ENCODE measurements at places on chromosomes 2 and 18.

DNA sequence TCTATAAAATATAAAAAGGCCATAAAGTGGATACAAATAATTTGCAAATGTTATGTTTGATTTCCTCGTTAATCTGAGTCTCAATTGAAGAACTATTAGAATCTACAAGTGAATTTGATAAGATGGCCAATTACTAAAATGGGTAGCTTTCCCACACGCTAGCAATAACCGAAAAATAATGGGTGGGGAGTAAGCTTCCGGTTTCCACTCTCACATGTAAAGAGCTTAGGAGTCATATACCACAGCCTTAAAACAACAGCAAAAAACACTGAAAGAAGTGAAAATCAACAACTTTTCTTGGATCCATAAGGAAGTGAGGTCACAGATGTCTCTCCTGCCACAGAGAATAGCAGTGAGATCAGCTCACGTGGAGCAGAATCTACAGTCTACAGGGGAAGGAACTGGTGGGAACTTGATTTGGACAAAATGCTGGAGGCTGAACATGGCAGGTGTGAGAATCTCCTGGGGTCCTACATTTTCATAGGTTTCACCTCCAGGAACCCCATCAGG, 18.6 kb downstream of the THAP4 start:
- no peak for DNase-seq

DNA sequence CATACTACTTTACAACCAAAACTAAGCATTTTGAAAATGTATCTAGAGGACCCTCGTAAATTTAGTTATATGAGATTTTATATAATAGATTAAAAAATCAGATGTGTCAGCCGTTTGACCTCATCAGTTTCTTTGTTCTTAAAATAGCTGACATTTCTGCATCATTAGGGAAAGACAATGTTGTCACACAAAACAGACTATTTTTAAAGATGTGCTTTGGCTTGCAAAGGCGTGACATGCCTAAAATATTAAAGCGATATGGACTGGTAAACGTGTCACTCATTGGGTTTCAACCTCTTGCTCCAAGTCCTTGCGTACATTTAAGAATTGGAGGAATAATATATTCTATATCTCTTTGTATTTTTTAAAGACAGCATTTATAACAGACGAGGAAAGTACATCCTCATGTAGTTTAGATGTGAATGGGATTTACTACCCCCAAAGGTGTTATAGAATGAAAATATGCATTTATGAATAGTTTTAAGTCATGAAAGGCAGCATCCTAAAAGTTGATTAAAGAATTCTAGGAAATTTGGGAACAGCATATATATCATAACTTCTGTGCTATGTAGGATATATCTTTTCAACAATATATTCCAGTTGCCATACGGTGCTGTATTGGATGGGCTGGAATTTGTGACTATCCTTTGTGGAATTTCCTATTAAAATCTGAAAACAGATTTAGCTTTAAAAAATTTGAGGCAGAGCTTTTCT, 3.8 kb downstream of the MYL12A start:
- DNase-seq: no peak

DNA sequence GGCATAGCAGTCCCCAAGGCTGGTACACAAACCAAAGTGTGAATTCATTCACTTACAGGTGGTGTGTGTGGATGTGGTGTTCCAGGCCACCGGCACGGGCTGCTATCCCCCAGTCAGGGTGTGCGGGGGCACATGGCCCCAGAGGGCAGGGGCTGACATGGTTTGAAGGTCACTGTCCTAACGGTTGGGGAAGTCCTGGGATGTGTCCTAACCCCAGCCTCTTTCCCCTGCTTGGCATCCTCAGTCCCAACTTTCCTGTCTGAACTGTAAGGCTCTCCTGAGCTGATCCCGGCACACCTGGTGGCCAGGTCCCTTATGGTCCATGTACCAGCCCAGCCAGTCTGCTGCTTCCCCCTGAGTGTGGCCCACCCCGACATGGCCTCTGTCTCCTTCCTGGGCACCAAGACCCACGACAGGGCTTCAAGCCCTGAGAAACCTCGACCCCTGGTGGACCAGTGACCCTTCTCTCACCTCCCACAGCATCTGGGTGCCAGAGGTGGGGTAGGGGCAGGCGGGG, 2.4 kb upstream of the TMEM185B start:
- no peak for DNase-seq

GRCh38 chr2:64840426-64840881, 148.7 kb upstream of the SLC1A4 start:
- peak; percentile 53 for DNase-seq

GRCh38 chr2:43240766-43241150, 14.4 kb upstream of the ZFP36L2 start:
- DNase-seq: no peak

Measured in HL-60 (cell line).